ENCODE measurements at places on chromosomes 16 and 17. TPM values are rescaled to one million over a fixed set of nuclear protein-coding genes. Genes with fewer than 3 reads are reported as not detected.

SLC25A39 gene
- polyA plus RNA-seq: 89.3 TPM

HOXB2 gene
- polyA plus RNA-seq: 60.8 TPM

NLRC3 gene
- polyA plus RNA-seq: 2.3 TPM

KRTAP9-8 gene
- not detected for polyA plus RNA-seq

- no peak for DNase-seq
Measured at GRCh38 chr17:2853283-2854142, 57.3 kb downstream of the RAP1GAP2 start.

GRCh38 chr16:85455534-85455933 lies 157.6 kb upstream of the GSE1 start:
- DNase-seq: no peak

DNA sequence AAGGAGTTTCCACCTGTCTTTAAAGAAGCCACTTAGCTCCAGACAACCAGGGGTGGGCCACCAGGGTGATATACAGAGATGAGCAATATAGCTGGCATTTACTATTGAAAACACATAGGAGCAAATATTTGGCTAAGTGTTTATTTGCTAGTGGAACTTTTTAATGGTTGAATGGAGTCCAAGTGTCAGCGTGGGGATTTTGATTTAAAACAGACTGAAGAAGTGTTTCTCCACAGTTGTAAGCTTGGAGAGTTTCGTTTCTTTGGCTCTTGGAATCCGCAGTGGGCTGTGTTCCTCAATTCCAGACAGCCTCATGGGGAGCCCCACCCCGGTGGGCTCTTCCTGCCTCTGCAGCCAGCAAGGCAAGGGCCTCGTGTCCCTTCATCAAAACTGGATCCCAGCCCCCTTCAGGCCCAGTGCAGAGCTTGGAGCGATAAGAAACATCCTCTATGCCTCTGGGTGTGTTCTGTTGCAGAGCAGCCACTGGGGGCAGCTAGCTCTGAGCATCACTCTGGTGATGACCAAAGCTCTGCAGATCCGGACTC lies 36.1 kb downstream of the NOG start:
- DNase-seq: no peak

- no peak for DNase-seq
Measured at GRCh38 chr17:65548269-65548969, 13.0 kb downstream of the AXIN2 start.

- no peak for DNase-seq
Measured at GRCh38 chr17:62581764-62582163, 45.7 kb upstream of the MRC2 start.

- DNase-seq: no peak
Measured at GRCh38 chr16:68116256-68116867, 31.2 kb downstream of the NFATC3 start.

DNA sequence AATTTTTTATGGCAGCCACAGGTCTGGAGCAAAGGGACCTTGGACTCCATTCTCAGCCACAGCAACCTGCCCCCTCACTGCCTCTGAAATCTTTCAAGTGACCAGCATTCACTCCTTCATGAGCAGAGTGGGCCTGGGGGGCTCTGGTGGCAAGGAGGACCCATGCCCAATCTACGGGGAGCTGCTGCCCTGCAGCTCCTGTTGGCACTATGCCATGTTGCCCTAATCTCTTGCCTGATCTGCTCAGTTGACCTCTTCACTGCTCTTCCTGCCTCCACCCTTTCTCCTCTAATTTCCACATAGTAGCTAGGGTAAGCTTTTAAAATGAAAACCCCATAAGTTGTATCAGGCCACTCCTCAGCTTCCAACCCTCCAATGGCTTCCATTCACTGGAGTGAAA lies 2.9 kb upstream of the PRKCB start:
- DNase-seq: no peak

- no peak for DNase-seq
Measured at GRCh38 chr17:19578545-19578944, 44.9 kb downstream of the SLC47A1 start.

GRCh38 chr17:79852748-79853147 lies 13.5 kb upstream of the CBX4 start:
- DNase-seq: no peak

DNA sequence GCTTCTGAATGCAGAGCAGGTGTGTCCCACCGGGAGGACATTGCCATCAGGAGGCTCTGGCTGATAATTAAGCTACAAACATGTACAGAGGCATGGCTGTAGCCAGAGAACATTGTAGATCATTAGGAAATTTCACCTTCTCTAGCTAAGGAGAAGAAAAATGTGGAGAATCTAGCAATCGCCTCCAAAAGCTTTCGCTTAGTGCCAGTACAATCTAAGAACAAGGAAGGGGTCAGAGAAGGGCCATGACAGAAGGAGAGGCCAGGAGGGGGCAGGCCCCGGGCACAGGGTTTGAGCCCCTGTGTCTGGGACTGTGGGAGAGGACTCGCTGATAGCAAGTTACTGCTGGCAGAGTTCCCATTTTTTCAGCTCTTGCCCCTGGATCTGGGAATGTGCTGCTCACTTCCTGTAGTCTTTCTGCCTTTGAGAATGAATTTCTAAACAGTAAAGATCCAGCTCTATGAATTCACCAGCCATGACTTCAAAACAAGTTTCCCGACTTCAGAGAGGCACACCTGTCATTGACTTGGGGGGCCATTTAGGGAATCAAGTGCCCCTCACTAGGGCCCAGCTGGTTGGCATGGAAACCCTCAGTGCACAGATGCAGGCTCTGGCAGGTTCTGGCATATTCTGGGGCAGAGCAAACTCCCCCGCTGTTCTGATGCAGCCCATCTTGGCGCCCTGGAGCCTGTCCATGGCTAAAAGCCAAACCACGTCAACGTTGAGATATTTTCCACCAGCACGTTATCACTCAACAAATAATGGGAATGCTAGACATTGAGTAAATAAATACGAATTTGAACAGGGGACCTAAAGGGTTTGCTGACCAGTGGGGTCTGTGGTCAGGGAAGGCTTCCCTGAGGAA lies 59.5 kb upstream of the CACNG4 start:
- DNase-seq: peak; percentile 34

DNA sequence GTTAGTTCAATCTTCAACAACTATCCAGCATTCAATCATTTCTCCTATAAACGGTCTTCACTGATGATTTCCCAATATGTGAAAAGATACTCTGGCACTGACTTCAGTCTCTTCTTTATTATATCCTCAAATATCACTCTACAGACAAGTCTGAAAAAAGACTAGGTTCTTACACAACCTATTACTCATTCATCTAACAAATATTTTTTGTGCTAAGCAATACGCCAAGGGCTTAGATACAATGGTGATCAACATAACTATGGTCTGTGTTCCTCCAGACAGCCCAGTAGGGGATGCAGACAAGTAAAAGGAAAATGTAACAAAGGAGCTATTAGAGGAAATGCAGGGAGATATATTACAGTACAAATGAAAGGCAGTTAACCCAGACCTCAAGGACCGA lies 63.9 kb downstream of the MYO1D start:
- DNase-seq: no peak

DNA sequence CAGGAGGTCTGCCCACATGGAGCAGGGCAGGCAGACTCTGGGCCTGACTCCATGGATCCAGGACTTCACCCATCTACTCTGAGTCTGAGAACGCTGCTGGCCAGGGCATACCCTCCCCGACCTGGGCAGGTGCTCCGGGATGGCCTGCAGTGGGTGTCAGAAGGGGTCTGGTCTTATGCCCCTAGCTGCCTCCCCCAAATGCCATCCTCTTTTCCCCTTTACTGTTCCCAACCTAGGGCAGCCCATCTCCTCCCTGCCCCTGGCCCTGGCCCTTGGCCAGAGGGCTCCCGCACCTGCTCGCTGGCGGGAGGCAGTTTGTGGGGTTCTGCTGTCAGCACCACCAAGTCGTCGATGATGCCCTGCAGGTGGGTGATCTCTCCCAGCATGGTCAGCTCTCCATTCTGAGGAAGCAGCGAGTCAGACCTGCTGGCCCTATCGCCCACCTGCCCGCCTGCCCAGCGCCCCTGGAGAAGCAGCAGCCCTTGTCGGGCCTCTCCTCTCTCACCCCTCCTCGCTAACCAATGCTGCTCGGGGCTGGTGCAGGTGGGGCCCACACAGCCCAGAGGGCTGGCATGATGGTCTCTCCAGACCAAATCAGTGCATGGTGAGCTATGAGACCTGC lies 8.2 kb downstream of the MTSS2 start:
- no peak for DNase-seq
